NCI-H1092 (cell line): ENCODE measurements at places on chromosomes 6 and 20.
A peak's percentile ranks its signal among the peaks of the same experiment; 100 is the strongest.

DNA sequence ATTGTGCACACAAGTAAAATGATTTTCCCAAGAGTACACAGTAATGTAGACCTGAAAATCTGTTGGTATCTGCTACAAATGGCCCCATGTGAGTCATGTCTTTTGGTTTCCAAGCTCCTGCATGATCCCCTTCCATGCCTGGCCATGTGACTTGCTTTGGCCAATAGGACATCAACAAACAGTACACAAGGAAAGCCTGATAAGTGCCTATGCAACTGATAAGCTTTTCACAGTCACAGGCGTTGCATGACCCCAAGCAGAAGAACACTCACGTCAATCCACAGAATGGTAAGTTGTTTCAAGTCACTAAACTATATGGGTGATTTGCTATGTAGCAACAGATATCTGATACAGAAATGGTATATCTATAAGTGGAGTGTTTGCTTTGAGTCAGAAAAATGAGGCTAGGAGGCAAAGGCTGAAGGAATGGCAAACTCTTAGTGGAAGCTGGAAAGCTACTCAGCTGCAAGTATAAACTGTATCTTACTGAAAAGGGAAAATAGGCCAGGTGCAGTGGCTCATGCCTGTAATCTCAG, 160.1 kb upstream of the BEND3 start:
- DNase-seq = no peak

- no peak for DNase-seq
Measured at GRCh38 chr20:33328157-33329137, 45.4 kb downstream of the BPIFB1 start.

- no peak for DNase-seq
Measured at GRCh38 chr6:95786802-95787201, 209.5 kb downstream of the MANEA start.

GRCh38 chr6:121549736-121550135, 114.3 kb downstream of the GJA1 start:
- no peak for DNase-seq

DNA sequence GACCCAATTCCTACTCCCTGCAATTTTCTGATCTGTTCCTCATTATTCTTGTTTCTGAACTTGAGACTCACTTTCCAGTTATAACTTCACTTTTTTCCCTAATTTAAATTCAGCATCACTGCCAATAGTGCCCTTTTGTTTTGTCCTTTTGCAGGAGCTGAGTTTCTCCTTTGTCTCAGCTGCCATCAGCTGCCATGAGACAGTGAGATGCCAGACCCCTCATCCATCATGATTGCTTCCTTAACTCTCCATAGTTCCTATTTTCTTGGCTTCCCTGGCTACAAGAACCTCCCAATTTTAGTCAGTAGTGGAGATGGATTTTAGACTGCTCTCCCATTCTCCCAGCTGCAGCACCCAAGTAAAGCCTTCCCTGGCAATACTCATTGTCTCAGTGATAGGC, 518.1 kb downstream of the HDGFL1 start:
- no peak for DNase-seq

DNA sequence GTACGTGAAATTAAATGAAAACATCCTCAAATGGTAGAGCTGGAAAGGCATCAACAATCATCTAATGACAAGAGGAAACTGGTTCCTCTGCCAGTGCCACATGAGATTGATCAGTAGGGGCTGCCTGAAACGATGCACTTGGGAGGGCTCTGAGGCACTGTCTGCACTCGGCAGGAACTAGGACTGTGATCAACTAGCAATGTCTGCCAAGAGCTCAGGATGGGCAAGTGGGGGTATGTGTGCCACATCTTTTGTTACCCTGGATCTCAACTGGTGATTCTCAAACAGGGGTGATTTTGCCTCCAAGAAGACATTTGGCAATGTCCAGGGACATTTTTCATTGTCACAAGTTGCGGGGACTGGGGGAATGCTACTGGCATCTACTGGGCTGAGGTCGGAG, 1.9 kb downstream of the BPIFB6 start:
- no peak for DNase-seq

DNA sequence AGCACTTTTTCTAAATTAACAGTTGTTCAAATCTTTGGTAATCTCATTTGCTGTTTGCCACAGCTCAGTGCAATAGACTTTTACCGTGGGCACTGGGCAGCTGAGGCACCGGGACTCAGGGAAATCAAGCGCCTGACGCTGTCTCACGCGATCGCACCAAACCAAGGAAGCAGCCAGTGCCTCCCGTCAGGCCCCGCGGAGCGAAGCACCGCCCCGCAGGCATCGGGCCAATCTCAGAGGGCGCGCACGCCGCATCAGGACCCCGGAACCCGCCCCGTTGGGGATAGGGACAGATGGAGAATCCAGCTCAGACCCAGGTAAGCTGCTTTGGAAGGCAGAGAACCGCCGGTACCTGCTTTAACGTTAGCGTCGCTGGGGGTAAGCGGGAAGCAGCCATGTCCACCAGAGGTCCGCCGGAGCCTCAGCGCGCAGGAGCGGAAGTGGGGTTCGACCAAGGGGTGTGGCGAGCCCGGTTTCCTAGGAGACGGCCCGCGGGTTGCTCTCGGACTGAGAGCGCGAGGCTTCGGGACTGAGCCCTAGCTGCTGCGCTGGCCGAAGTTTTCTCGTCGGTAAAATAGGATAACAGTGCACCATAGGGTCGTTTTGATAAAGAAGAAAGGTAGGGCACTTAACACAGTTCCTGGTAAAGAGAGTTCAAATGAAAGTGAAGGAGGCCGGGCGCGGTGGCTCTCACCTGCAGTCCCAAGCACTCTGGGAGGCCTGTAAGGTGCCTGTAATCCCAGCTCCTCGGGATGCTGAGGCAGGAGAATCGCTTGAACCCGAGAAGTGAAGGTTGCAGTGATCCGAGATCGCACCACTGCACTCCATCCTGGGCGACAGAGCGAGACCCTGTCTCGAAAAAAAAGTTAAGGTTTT, at the start of gene LYRM2:
TSS of gene LYRM2 (minus strand) at position 428 of the 876 bp plus-strand sequence. CDS start at position 397, 31 bp downstream.
- DNase-seq = peak; percentile 82

GRCh38 chr20:58524814-58525213, 9.6 kb upstream of the APCDD1L start:
- no peak for DNase-seq

- no peak for DNase-seq
Measured at GRCh38 chr20:61969806-61970205, 95.9 kb downstream of the TAF4 start.

DNA sequence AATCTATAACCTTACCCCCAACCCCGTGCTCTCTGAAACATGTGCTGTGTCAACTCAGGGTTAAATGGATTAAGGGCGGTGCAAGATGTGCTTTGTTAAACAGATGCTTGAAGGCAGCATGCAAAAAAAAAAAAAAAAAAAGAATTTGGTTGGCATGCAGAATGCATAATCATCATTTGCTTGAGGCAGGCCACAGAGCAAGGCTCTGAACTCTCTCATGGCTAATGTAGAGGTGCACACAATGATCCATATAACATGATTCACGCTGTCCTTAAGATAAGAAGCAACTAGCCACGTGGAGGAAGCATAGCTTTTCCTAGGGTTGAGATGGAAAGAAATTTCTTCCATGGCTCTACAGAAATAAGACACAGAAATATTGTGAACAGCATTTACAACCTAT, 27.6 kb upstream of the RPN2 start:
- no peak for DNase-seq

- no peak for DNase-seq
Measured at GRCh38 chr20:32158351-32158750, 48.8 kb downstream of the TM9SF4 start.

DNA sequence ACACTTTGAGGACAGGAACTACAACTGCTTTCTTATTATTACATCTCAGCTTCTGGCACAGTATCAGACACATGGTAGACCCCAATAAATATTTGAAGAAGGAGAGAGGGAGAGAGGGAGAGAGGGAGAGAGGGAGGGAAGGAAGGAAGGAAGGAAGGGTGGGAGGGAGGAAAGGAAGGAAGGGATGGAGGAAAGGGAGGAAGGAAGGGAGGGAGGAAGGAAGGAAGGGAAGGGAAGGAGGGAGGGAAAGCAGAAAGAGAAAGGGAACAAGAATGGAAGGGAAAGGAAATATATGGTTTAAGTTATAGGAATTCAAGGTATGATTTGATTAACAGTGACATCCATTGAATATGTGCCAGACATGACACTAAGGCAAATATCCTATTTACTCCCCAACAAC, 402.1 kb downstream of the KIF16B start:
- no peak for DNase-seq

- DNase-seq = no peak
Measured at GRCh38 chr6:42864602-42865001, 14.8 kb upstream of the RPL7L1 start.

DNA sequence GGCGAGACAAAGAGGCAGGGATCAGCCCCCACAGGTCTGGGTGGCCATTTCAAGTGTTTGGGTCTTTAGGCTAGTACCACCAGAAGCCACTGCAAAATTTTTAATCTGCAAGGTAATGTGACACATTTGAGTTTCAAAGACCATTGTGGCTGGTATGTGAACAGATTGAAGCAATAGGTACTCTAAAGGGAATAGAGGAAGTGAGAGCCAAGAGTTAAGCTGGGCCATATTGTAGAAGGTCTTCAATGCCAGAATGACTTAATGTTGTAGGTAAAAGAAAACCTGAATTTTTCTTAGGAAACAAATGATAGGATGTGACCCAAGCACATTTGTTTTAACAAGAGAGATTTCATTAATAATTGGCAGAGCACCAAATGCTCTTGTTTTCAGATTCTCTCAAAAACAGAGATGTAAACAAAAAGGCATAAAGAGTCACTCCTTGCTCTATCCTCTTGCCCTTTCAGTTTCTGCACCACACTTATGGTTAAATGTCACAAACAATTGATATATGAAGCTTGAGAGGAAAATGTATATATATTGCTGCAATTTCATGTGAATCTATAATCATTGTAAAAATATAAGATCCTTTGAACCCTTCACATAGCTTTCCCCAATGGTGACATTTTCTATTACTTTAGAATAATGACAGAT, 307.1 kb upstream of the PLN start:
- no peak for DNase-seq

DNA sequence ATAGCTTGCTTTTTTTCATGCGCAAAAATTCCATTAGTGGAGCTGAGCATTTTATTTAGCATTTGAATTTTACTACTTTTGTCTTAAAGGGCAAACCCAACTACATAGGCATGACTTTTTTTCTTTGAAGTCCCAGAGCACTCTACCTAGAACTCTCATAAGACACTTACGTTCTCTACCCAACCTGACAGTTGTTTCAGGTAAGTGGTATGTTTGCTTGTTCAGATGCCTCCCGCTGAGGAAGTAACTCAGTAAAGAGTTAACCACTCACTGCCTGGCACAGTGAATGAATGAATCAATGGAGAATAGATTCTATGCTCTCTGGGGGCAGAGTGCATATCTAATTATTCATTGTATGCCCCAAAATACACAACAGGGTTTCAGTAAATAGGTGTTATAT, 212.3 kb upstream of the PRDM1 start:
- DNase-seq = no peak

- no peak for DNase-seq
Measured at GRCh38 chr20:25319241-25320034, 71.2 kb downstream of the ABHD12 start.

- DNase-seq = no peak
Measured at GRCh38 chr6:48613231-48613949, 502.4 kb upstream of the PTCHD4 start.

DNA sequence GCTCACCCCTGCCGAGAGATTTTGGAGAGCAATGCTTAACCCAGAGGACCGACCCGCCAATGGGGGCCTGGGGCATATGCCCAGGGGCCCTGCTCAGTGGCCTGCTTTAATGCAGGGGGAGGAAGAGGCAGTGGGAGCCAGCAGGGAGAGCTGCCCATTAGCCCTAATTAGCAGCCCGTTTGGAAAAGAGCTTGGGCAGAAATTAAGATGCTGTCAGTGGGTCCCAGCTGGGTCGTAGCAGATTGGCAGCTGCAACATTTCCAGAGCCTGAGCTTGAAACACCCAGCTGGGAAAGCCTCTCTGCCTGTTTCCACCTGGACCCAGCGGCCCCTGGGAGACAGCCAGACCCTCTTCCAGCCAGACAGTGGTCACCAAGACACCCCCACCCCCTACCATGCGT, 39.5 kb downstream of the CD40 start:
- no peak for DNase-seq

- DNase-seq = no peak
Measured at GRCh38 chr6:130500693-130501092, 134.9 kb downstream of the TMEM200A start.

GRCh38 chr6:111709615-111710398, 104.1 kb upstream of the TRAF3IP2 start:
- DNase-seq = peak; percentile 71

- no peak for DNase-seq
Measured at GRCh38 chr6:81696524-81696923, 56.0 kb downstream of the TENT5A start.

DNA sequence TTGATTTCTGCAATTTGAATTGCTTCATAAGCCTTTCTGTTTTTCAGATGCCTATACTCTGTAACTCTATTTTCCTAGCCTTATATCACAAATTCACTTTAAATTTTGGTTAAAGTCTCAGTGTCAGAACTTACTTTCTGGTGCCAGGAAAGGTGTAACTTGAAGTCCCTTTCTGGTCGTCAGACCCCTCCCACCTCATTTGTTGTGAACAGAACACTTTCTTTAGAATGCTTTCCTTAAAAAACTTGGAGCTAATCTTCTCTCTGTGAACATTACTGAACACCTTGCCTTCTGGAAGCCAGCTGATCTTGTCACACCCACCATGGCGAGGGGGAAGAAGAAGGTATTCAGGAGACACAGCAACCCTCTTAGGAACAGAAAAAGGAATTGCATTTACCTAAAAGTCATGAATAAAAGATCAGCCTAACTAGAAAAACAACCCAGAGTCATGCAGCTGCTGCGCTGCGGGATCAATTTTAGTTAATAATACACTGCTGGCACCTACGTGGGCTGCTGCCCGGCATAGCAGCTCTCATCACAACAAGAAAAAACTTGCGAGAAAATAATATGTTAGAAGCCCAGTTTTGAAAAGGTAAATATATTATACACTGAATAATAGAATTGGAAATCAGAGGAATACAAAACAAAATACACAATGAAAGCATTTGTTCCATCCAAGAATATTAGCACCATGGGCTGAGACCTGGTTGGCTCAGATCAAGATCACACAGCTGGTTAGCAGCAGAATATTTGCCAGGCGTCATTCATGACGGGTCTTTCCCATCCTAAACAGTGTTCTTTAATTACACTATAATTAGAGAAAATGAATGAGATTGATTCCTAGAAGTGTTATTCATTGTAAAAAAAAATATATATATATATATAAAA, 5.8 kb upstream of the FAM217A start:
- no peak for DNase-seq

- no peak for DNase-seq
Measured at GRCh38 chr6:129646642-129647041, 63.3 kb downstream of the ARHGAP18 start.

- no peak for DNase-seq
Measured at GRCh38 chr20:22525069-22525820, 59.1 kb downstream of the FOXA2 start.
